ENCODE measurements at places on chromosomes 2 and 18. TPM values are rescaled to one million over a fixed set of nuclear protein-coding genes. Genes with fewer than 3 reads are reported as not detected.

NAT8 gene
- not detected for total RNA-seq

SH2D6 gene
- 0.37 TPM for total RNA-seq

SCG2 gene
- 3.5 TPM for total RNA-seq

LRRTM1 gene
- total RNA-seq: 0.77 TPM

RAB6D gene
- not detected for total RNA-seq

UGT1A4 gene
- 0.21 TPM for total RNA-seq

MAIP1 gene
- total RNA-seq: 18.3 TPM

ATP6V1B1 gene
- total RNA-seq: 5.9 TPM

PLCL1 gene
- total RNA-seq: 13.0 TPM

GRCh38 chr2:222490131-222490530, 65.8 kb downstream of the SGPP2 start:
- no peaks in the 10 kb centered on the region for H3K36me3 ChIP-seq
- no peak overlapping the region for H3K27ac ChIP-seq
- no peaks in the 10 kb centered on the region for H3K27me3 ChIP-seq
- DNase-seq: no peak
- H3K4me3 ChIP-seq: no peak overlapping the region
- peaks cover 21% of the 10 kb centered on the region for H3K4me1 ChIP-seq

DNA sequence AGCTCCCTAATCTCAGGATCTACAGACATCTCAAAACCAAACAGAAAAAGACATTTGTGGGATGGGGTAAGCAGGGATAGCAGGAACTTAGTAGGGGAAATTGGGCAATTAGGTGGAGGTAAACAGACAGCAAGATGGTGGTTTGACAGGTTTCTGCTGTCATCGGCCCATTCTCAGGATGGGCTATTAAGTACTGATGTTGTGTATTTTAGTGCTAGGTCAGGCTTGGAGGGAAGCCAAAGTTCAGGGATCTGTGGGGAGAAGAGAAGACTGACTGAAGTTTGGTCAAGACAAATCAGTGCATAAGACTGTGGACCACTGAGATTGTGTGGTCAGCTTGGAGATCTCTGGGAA, 96.8 kb upstream of the THUMPD2 start:
- DNase-seq: no peak
- H3K36me3 ChIP-seq: no peaks in the 10 kb centered on the region
- no peaks in the 10 kb centered on the region for H3K4me1 ChIP-seq
- no peak overlapping the region for H3K27ac ChIP-seq

DNA sequence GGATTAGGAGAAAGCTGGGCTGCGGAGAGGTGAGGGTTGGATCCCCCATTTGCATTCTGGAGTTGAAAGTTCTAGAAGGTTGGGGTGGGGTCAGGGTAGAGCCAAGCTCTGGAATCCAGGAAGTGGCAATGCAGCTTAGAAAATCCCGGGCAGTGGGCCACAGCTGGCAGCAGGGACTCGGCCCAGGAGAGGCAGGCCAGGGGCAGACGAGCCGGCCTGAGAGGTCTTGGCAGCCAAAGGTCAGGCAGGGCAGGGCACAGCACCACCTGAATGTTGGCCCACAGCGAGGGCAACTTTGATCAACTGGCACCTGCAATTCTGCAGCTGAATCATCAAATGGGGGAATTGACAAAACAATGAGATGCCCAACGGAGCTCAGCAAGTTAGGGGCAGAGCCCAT, 139.2 kb downstream of the INHBB start:
- H3K36me3 ChIP-seq: no peaks in the 10 kb centered on the region
- H3K4me1 ChIP-seq: no peaks in the 10 kb centered on the region
- H3K4me3 ChIP-seq: no peak overlapping the region
- H3K27me3 ChIP-seq: no peaks in the 10 kb centered on the region
- H3K27ac ChIP-seq: no peak overlapping the region

DNA sequence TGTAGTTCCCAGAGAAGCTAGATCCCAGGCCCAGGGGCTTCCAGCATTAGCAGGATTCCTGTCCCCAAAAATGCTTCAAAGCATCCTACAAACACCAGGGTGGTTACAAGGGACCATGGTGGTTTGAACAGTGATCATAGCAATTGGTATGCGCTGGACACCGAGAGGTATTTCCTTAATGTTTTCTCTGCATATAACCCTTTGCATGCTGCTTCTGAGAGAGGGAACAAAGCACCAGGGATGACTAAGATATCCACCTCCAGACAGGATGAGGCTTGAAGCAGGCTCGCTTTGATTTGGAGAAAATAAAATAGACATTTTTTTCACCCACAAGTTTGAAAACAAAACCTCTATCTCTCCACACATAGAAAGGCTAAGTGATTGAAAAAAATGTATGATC, 50.5 kb upstream of the TSPYL6 start:
- no peak for DNase-seq
- H3K4me3 ChIP-seq: no peak overlapping the region
- H3K27me3 ChIP-seq: no peaks in the 10 kb centered on the region
- peaks cover 2% of the 10 kb centered on the region for H3K4me1 ChIP-seq
- H3K27ac ChIP-seq: no peak overlapping the region
- H3K36me3 ChIP-seq: no peaks in the 10 kb centered on the region

DNA sequence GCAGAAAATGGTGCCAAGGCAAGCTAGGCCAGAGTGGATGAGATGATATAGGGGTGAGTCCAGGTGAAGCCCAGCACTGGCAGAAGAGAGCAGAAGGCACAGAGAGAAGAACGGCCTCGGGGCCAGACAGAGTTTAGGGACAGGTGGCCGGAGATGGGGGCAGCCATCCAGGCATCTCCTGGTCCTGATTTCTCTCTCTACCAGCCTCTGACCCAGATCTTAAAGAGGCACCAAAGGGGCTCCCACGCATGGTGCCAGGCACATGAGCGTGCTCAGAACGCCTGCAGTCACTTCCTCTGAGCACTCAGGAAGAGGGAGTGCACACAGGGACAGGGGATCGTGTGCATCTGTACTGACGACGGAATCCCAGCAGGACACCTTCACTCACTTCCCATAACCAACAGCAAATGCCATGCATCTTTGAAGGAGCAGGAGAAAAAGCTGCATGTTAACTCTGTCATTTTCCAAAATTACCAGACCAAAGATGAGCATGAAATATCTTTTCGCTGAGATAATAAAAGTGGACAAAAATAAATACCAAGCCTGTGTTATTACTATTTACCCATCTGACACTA, 427.8 kb upstream of the MYT1L start:
- H3K4me1 ChIP-seq: no peaks in the 10 kb centered on the region
- H3K36me3 ChIP-seq: no peaks in the 10 kb centered on the region
- H3K27me3 ChIP-seq: no peaks in the 10 kb centered on the region
- no peak overlapping the region for H3K4me3 ChIP-seq
- H3K27ac ChIP-seq: no peak overlapping the region
- DNase-seq: no peak

- H3K4me3 ChIP-seq: no peak overlapping the region
- H3K4me1 ChIP-seq: peaks cover 5% of the 10 kb centered on the region
- DNase-seq: no peak
- no peaks in the 10 kb centered on the region for H3K36me3 ChIP-seq
- no peaks in the 10 kb centered on the region for H3K27me3 ChIP-seq
- H3K27ac ChIP-seq: no peak overlapping the region
Observed at GRCh38 chr2:12710301-12710700, 6.4 kb upstream of the TRIB2 start.

DNA sequence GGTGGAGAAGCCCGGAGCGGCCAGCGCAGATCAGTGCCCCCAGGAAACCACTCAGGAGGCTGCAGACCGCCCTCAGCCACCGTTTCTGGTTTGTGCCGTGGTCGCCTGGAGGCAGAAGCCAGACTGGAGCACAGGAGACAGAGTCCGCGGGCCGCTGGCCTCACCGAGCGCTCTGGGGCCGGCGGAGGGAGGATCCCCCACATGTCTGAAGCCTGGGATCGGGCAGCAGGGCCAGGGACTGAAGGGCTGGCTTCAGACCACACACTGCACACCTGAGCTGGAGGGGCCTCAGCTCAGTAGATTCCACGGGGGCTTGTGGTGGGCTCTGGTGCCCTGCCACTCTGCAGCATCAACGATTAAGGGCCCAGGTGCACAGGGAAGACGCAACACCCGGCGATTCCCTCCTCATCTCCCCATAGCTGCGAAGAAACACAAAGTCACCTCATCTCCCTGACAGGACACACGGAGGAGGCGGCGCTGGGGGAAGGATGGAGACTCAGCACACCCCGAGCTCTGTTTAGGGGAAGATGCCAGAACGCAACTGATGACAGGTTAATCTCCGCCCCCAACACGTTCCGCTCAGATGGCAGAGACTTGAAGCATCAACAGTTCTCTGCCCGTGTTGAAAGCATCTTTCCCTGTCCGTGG, 408.1 kb downstream of the GALR1 start:
- no peak for DNase-seq
- no peaks in the 10 kb centered on the region for H3K36me3 ChIP-seq
- no peaks in the 10 kb centered on the region for H3K27me3 ChIP-seq
- no peaks in the 10 kb centered on the region for H3K4me1 ChIP-seq
- no peak overlapping the region for H3K27ac ChIP-seq

DNA sequence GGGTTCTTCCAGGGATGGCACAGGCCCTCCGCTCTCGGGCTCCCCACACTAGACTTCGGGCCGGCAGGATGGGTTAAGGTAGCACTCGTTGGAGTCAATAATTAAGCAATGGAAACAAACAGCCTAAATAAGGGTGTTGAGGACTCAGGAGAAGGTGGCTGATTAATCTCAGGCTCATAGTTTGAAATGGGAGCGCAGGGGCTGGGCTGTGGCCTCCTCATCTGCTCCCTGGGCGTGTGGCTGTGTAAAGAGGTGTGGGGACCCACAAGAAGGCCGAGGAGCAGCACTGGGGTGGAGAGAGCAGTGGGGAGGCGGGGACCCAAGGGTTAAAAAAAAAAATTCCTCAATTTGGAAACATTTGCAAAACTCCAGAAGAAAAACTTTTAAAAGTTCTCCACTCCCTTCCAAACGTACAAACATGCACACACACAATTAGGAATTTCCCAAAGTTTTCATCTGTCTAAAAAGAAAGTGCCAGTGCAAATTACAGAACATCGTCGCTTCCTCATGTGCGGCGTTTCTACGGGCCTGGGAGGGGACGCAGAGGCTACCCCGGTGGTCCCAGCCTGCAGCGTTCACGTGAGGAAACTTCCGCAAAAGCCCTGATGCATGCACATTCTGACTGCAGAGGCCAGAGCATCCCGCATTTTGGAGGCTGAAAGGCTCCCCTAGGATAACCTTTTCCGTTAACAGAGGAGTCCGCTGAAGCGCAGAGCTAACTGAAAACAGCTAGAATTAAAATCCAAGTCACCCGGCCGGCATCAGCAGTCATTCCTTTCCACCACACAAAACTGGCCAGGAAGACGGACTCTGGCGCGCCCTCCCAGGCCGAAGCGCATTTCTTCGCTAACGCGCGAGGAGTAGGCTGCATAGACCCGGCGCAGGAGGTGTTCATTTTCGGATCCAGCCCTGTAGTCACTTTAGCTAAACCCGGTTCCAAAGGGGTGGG, 1.0 kb upstream of the TUBB6 start:
- H3K4me3 ChIP-seq: peak overlapping the region; percentile 29
- peaks cover 10% of the 10 kb centered on the region for H3K4me1 ChIP-seq
- H3K27me3 ChIP-seq: peaks cover 3% of the 10 kb centered on the region
- DNase-seq: peak; percentile 64
- peak overlapping the region; percentile 97 for H3K27ac ChIP-seq
- H3K36me3 ChIP-seq: peaks cover 17% of the 10 kb centered on the region

DNA sequence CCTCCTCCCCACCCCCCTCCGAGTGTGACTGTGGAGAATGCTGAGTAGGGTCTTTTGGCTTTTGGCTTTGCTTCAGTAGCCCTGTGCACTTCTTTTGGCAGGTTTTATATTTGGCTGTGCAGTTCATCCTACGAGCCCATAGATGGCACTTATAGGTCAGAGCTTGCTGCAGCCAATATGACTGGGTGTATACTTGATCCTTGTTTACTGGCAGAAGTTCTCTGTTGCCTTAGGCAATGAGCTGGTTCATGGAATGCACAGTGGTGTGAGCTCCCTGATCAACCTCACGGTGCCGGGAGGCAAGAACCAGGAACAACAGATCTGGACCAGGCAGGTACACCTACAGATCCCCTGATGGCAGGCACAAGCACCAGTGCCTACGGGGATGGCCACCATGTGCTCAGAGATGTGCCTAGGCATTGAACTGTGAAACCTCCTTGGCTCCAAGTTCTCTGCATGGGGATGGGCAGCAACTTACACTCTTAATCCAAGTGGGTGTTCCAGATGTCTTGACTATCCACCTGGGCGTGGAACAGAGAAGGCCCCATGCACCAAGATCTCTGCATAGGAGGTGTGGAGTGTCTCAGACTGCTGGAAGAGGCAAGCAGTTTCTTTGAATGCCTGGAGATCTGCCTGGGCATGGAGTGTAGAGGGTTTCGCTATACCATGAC, 190.4 kb downstream of the KIAA1328 start:
- H3K27ac ChIP-seq: no peak overlapping the region
- peaks cover 4% of the 10 kb centered on the region for H3K36me3 ChIP-seq
- no peaks in the 10 kb centered on the region for H3K27me3 ChIP-seq
- no peak for DNase-seq

DNA sequence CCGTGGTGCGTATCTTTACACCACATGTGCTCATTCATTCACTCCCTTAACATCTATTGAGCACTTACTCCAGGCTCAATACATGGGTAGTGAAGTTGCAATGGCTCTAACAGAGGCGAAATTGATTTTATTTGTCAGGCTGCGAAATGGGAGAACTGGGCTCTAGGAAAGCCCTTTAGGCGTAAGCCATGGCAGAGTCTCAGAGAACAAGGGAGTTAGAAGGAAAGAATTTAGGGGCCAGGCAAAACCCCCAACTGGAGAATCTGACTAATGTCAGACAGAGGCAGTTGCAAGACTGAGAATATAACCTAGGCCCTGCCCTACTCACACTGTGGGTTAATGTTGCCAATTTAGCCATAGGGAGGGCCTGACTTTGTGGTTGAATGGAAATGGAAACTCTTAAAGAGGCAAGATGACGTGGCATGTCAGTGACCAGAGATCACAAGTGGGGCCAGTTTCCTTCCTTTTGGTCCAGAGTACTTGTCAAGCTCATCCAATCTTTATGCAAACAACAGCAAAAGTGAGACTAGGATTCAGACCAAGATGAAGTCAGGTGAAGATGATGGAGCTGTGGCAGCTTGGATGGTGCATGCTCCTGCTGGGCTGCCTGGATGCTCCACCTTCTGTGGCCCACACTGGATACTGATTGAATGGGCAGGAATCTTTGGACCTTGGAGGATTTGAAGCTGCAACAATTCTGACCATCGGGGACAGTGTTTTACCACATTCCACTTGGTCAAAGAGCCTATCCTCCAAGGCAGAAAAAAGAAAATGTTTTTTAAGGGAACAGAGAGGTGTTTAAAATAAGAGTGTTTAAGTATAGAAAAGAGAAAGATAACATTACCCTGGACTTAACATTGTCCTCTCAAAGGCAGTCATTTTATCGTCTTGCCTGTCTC, 92.2 kb downstream of the CAPN13 start:
- H3K36me3 ChIP-seq: no peaks in the 10 kb centered on the region
- no peak overlapping the region for H3K4me3 ChIP-seq
- H3K27ac ChIP-seq: no peak overlapping the region
- no peaks in the 10 kb centered on the region for H3K4me1 ChIP-seq

- peak; percentile 46 for DNase-seq
- H3K27ac ChIP-seq: no peak overlapping the region
- H3K36me3 ChIP-seq: peaks cover 43% of the 10 kb centered on the region
- no peaks in the 10 kb centered on the region for H3K27me3 ChIP-seq
Observed at GRCh38 chr2:186503827-186504606, 18.0 kb downstream of the ZC3H15 start.

GRCh38 chr18:70907673-70908072, 618.8 kb downstream of the SOCS6 start:
- H3K27me3 ChIP-seq: no peaks in the 10 kb centered on the region
- no peak overlapping the region for H3K27ac ChIP-seq
- no peaks in the 10 kb centered on the region for H3K4me1 ChIP-seq
- H3K36me3 ChIP-seq: no peaks in the 10 kb centered on the region
- peak; percentile 50 for DNase-seq
